ENCODE measurements at places on chromosomes 16 and 17.

GRCh38 chr17:9016941-9017552 is 4.3 kb upstream of the NTN1 start:
- DNase-seq, result no peak

DNA sequence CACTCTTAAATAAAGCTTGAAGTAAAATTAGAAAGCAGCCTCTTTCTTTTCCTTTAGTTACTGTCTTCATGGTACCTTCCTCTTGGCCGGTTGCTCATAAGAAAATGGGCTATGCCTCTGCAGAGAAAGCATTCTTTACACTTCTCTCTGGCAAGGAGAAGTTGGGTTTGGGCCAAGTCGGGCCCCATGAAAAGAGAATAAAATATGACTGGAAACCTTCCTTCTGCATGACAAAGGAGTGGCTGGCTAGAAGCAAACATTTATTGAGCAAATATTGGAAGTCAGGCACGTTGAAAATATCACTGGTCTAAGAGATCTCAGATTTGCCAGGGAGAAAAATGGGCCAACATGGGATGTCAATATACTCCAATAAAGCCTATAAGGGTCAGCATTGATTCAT is 126.1 kb downstream of the CA10 start:
- no peak for DNase-seq

DNA sequence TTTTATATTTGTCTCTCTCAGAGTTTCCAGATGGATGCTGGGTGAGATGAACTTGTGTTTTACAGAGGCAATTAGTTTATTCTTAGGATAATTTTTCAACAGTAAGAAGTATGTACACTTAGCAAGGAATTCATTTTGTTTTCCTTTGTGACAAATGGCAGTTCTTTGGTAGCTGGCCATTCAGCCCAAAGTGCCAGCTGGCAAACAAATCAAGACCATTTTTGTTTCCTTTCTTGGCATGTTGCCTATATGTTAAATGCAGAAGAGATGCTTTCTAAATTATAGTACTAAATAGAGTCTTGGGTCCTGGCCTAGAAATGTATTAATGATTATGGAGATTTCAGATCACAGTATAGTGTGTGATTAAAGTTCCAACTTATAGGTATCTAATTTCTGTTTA is 337.1 kb downstream of the CNTNAP4 start:
- peak; percentile 91 for DNase-seq

- no peak for DNase-seq
Measured at GRCh38 chr17:82920150-82920549, 80.3 kb upstream of the ZNF750 start.

- DNase-seq, result no peak
Measured at GRCh38 chr16:73151941-73152340, 104.0 kb upstream of the ZFHX3 start.

DNA sequence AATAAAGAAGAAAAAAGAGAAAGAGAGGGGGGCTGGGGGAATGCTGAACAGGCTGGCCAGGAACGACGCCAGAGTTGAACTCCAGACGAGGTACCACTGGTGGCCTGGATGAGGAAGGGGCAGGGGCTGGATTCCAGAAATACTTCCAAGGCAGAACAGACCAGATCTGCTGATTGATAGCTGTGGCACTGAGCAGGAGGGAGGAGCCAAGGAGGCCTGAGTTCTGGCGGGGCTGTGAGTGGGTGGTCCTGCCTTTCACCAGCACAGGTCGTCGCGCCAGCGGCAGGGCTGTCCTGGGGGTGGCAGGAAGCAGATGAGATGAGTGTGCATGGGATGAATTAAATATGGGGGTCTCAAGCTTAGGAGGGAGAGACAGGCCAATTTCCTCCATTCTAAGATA is 5.5 kb downstream of the CCDC42 start:
- DNase-seq, result no peak

DNA sequence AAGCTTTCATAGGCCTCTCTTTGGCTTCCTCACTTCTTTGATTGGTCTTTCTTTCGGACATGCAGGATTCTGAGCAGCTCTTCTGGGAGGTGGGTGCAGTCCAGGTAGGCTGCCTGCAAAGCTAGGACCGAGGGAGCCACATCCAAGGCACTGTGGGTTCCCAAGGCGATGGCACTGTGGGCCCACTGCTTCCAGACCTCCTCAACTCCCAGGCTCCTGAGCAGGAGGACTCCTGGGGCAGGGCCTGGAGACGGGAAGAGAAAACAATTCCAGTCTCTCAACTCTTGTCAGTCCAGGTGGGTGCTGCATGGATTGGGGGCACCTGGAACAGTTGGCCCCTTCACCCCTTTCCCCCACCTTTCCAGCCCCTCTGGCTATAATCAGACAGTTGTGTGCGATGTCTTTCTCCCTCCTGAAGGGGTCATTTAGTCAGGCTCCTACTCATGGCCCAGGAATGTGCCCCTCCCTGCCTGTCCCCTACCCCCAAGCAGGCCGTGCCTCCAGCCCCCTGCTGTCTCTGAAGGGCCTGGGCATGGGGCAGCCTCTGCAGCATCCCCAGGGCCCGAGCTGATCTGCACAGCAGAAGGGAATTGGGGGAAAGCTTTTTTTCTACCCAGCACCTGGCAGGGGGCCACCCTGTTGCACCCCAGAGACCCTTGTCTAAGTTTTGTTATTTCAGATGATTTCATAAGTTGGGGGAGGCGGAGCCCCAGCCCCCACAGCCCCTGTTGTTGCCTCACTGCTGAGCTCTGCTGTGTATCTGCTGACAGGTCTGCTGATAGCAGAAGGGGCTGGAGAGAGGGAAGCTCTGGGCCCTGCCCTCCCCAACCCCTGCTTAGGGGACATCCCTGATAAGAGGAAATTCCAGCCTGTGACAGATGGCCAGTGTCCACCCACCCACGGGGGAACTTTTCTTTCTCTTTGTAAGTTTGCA is 330.3 kb downstream of the SEC14L1 start:
- DNase-seq, result no peak

GRCh38 chr16:30894540-30895368 is 877 bp upstream of the BCL7C start:
- DNase-seq, result no peak

GRCh38 chr16:81431554-81432353 is 12.9 kb upstream of the CMIP start:
- DNase-seq, result no peak

GRCh38 chr17:27343977-27344607 is 50.2 kb downstream of the WSB1 start:
- DNase-seq, result no peak

- no peak for DNase-seq
Measured at GRCh38 chr17:20092973-20093626, 83.9 kb downstream of the SPECC1 start.

DNA sequence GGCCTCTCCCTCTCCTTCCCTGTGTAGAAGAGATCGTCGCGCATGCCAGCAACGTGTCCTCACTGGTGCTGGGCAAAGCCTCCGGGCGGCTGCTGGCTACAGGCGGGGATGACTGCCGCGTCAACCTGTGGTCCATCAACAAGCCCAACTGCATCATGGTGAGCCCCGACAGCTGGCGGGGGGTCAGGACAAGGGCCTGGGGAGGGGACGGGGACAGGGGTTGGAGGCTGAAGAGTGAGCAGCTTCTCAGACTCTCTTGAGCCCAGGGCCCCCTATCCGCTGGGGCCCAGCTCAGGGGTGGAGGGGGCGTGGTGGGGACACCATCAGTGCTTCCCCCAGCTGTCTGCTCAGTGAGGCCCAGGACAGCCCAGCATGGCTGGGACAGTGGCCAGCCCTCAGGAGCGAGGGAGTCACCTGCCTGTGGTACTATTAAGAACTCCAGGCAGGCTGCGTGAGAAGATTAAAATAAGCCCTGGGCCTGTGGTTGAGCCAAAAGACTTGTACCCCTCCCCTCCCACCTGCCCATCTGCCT is 6.2 kb downstream of the KATNB1 start:
- no peak for DNase-seq

DNA sequence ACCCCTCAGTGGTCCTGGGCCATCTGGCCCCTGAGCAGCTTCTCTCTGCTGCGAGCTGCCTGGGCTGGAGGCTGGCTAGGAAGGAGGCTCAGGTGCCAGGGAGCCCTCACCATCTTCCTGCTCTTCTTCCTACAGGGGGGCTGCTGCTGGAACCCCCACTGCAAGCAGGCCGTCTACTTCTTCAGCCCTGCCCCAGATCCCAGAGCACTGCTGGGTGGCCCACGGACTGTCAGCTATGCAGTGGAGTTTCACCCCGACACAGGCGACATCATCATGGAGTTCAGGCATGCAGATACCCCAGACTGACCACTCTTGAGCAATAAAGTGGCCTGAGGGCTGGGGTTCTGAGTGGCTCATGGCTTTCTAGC is 46.1 kb downstream of the PRMT7 start:
- DNase-seq, result no peak

DNA sequence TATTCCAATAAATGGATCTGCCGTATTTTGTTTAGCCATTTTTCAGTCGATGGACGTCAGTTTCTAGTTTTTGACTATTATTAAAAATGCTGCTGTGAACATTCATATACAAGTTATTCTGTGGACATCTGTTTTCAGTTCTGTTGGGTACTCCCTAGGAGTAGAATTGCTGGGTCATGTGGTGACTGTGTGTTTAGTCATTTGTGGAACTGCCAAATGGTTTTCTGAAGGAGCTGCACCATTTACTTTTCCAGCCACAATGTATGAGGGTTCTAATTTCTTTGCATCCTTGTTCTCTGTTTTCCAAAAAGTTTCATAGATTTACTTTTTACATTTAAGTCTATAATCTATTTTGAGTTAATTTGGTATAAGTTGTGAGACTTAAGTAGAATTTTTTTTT is 29.5 kb downstream of the CYLD start:
- no peak for DNase-seq

GRCh38 chr16:54027062-54027461 is 259.5 kb downstream of the IRX3 start:
- DNase-seq, result no peak

GRCh38 chr17:14510136-14510535 is 209.3 kb downstream of the HS3ST3B1 start:
- no peak for DNase-seq

- DNase-seq, result peak; percentile 6
Measured at GRCh38 chr17:6366221-6366666, 68.7 kb downstream of the AIPL1 start.

DNA sequence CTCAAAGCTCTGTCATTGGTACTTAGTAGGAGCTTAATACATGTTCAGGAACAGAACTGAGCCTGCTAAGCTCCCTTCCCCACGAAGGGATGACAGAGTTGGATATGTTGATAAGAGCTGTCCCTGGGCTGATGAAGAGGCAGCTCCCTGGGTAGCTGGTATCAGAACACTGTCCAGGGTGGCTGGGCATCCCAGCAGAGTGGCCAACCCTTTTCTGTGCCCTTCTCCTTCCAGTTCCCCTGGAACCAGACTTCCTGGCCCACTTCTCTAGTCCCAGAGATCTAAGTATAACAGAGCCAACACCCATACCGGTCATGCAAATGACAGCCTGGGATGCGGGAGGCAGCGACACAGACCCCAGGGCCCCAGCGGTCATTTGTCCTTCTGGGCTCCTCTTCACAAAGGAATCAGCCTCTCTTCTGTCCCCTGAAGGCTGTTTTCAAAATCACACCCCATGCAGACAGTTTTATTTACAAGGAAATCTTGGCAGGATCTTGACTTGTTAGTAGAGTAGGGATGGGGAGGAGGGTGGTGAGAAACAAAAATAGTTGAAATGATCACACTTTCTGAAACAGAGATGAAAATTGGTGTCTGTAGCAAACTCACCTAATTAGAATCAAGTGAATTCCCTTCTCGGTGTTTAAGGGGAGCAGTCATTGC is 1.4 kb upstream of the RHBDL3 start:
- DNase-seq, result no peak

DNA sequence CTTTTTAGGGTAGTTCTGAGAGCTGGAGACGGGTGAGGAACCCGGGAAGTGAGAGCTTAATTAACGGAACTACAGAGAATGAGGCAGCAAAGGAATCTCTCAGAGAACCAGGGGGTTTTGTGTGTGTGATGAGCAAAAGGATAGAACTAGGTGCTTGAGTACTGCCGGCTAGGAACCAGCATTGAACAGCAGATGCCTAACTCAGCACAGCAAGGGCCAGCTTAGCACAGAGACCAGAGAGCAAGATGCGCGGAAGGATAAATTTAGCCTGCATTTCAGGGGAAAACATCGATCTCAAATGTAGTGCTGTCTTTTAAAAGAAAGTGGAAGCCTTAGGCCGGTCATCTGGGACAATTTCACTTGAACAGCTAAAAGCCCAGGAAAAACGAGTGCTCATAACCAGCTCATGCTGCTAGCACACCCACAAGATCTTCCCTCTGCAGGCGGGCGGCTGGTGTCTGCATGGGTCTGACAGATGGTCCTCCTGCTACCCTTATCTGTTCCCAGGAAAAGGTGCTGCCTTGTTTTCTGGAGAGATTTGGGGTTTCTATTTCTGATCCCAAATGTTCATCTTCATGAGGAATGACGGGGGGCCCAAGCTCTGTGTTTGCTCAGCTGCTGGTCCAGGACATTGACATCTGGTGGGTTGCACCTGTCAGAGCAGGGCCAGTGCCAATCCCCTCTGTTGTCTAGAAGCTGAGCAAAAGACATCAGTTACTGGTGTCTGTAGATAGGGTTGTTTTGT is 103.9 kb downstream of the SOCS1 start:
- peak; percentile 85 for DNase-seq

- peak; percentile 41 for DNase-seq
Measured at GRCh38 chr16:714558-715476, at the start of gene METRN. TSS of gene METRN (plus strand) at chr16:715118. CDS start at chr16:715290, 172 bp downstream.

- no peak for DNase-seq
Measured at GRCh38 chr17:47280072-47280811, 26.6 kb downstream of the ITGB3 start.

DNA sequence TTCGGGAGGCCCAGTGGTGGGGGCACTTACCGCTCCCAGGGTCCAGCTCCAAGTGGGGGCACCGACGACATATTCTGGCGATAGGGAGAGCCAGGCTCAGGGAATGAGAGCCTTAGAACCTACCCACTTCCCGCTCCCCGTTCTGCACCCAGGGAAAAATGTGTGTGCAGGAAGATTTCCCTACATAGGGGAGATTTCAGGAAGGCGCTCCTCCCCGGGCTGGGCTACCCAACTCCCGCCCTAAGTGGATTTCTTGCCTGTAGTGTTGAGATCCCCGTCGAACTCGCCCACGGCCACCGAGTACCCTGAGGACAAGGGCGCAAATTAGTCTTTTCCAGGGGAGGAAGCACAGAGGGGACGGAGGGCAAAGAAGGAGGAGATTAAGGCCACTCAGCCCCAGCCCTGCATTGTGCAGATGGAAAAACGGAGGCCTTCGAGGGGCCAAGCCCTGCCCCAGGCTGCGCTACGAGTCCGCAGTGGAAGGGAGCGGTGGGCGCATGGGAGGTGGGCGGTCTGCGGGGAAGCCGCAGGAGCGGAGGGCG is 5.1 kb downstream of the ITGA2B start:
- no peak for DNase-seq

DNA sequence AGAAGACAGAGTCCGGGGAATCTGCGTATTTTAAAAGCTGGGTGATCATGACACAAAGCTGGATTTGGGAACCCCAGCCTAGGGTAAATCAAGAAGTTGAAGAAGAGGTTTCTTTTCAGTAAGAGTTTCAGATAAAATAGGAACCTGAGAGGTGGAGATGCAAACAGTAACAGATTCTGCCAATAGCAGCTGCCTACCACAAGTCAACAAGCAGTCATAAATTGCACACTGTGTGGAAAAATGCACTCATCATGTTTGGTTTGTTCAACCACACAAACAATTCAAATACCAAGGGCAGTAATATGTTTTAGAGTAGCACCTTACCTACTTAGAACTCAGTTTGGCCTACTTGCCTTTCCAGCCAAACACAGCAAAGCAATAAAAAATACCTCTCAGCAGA is 14.0 kb downstream of the MYO1D start:
- DNase-seq, result no peak
